ENCODE measurements at places on chromosomes 5 and 9.
A peak's percentile ranks its signal among the peaks of the same experiment; 100 is the strongest.

GRCh38 chr5:80275347-80275746, 19.5 kb upstream of the SERINC5 start:
- DNase-seq = peak; percentile 54

GRCh38 chr9:21165516-21165915, 944 bp downstream of the IFNA21 start:
- DNase-seq = no peak

DNA sequence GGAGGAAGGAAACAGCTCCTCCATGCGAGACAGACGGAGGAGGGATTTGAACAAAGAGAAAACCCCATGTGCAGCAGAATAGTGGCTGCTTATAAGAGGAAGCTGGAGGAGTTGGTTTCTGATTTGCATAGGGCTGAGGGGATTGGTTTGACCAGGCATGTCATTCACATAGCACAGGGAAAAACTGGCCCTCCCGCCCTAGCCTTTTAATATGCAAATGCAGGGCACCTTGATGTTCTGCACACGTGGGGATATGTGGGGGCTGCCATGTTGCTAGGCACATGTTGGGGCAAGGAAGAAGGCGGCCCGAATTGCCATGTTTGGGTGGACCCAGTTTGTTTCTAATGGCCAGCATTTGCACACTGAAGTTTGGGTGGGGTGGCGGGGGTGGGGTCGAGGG, 42.2 kb downstream of the OSMR start:
- DNase-seq = no peak

DNA sequence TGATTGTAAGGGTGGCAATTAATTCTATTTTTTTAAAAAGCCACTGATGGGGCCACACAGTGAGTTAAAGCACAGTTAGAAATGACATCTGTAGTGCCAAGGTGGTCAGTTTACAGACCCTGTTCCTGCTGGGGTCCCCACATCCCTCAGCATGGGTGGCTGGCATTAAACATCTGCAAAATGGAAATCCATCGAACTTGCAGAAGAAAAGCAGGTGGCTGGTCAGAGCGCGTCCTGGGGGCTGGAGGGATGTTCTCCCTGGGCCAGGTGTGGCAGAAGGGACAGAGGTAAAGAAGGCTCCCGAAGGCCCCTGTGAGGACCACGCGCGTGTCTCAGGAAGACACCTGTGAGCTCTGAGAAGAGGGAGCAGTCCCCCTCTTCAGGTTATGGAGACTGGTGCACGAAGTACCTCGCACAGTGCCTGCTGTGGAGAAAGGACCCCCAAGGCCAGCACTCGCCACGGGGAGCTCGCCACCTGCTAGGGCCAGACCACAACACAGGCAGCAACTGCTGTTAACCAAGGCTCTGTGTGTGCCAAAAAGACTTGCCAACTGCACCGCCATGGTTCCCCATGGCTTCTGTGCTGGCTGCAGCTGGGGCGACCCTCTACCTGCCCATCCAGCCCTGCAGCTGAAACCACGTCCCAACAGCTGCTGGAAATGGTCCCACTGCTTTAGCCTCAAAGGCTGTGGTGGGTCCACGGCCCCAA, 65.2 kb downstream of the RASGEF1C start:
- DNase-seq = peak; percentile 3

DNA sequence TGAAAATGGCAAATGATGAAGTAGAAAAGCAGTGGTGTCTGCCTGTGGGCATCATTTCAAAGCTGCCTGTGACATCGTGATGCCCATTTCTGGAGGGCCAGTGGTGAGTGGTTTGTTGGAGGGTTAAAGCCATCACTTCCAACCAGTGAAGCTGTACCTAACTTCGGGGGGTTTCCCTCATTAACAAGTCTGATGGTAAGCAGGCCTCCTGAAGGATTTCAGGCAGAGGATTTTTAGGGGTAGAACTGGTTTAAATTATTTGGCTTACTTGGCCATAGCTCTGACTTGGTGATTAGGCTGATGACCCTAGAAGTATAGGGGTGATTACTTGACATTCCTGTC, 10.7 kb downstream of the TNFAIP8 start:
- DNase-seq = no peak

- no peak for DNase-seq
Measured at GRCh38 chr9:92444841-92445240, 20.6 kb upstream of the OMD start.

DNA sequence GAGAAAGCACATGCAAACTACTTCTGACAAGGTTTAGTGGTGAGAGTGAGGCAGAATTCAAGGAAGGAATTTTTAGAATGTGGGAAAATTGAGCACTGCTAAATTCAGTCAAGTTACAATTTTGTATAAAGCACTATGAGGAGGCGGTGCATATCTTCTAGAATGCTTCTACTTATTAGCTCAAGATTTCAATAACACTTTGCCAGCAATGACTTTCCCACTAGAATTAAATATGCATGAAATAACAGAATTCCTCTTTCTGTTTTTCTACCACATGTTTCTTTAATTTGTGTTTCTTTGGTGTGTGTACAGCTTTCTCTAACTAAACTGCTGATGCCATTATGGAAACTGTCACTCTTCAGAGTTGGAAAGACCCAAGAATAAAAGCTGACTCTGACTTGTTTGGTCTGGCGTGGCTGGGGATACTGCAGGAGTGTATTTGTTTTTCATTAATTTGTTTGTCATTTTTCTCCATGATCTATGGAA, 163.5 kb downstream of the ARSB start:
- no peak for DNase-seq

GRCh38 chr5:100777680-100778300, 125.3 kb downstream of the ST8SIA4 start:
- DNase-seq = peak; percentile 30
